Hepatocyte (in vitro differentiated cells): ENCODE measurements at places on chromosomes 4 and X. TPM values are rescaled to one million over a fixed set of nuclear protein-coding genes. Genes with fewer than 3 reads are reported as not detected.

DNA sequence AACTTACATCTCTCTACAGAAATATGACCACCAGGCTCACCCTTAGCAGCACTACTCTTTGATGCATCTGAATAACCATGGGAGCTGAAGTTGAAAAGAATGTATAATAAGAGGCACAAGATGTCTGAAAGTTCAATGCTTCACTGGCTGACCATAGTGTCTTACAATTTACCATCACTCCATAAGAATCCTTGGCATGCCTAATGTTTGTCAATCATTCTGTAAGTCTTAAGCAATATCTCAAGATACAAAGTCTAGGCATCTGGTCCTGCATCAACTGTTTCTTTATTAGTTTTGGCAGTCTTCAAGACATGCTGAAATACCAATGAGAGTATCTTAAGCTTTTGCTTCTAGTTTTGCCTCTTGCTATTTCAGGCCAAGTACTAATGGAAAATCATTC lies 755.5 kb downstream of the STIM2 start:
- DNase-seq: no peak

GRCh38 chr4:113467581-113467980 lies 294.0 kb downstream of the CAMK2D start:
- no peak for DNase-seq

- DNase-seq: no peak
Measured at GRCh38 chrX:9528498-9528897, 63.6 kb downstream of the TBL1X start.

- DNase-seq: peak; percentile 6
Measured at GRCh38 chrX:72712094-72712755, 1.9 kb downstream of the PHKA1 start.

The TRIM60 gene
- total RNA-seq: not detected in 2 replicates

- DNase-seq: no peak
Measured at GRCh38 chr4:61277785-61278760, 77.9 kb downstream of the ADGRL3 start.

GRCh38 chr4:15470128-15470475 lies 420 bp downstream of the CC2D2A start:
- DNase-seq: no peak

DNA sequence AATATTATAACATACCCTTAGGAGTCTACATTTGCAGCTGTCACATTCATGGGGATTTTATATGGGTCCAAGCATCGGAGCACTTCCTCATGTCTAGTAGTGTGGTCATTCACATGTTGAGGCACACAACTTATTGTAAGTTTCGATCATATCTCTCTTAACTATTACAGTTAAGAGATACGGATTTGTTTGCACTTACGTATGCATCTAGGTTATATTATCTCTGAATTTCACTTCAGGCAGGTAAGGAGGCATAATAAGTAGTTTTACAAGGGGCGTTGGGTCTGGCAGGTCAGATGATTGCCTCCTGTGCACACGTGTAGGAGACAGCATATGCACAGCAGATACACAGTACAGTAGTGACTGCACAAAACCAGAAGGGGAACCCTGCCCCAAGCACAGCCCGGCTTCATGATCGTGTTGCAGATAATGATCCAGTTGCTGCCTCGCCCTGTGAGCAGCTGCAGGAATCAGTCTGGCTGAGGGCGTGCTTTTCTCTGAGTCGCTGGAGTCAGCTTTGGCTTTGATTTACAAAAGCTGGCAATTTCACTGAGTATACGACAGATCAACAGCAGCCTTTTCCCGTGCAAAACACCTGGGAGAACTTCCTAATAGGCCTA lies 302.9 kb upstream of the GATB start:
- peak; percentile 70 for DNase-seq
